Activated CD4-positive, alpha-beta T cell treated with anti-CD3 and anti-CD28 coated beads, Interleukin-2, amount 10 ng/mL, durations not matched to agents 7 days and 5 days (primary cell): ENCODE measurements at places on chromosomes 7 and 10. TPM values are rescaled to one million over a fixed set of nuclear protein-coding genes. Genes with fewer than 3 reads are reported as not detected.

- peak; percentile 18 for DNase-seq
These were observed 104.5 kb downstream of the GRID1 start for GRCh38 chr10:86261941-86262687.

CTBP2 gene
- 0.40 TPM for total RNA-seq

- peak; percentile 18 for DNase-seq
These were observed 216.9 kb downstream of the POLR1F start for GRCh38 chr7:19491821-19492452.

GNAI1 gene
- 0.33 TPM for total RNA-seq

- no peak for DNase-seq
These were observed 26.1 kb upstream of the ADD3 start for GRCh38 chr10:109981650-109982049.

DNA sequence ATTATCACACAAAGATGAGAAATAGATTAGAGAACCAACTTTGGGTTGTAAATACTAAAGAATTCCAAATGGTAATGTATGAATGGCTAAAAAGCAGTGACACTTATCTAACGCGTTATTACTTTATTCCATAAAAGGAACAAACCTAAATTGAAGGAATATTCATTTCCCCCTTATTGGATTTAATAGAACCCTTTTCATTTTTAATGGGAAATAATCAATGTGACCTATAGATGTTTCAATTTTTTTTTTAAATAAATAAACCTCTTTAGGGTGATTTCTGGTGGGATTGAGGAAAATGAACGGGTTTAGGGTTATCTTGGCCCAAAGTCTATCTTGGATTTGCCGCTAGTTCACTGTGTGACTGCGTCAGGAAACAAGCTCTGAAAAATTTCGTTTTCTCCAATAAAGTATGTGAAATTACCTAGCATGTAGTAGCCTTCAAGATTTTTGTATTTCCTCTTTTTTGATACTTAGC lies 1.9 kb upstream of the ACBD5 start:
- no peak for DNase-seq
